Gastrocnemius medialis (tissue), 4 donors: ENCODE measurements at places on chromosomes 4 and X.

GRCh38 chr4:4395849-4396627 is 9.1 kb downstream of the NSG1 start:
- no peak for DNase-seq

DNA sequence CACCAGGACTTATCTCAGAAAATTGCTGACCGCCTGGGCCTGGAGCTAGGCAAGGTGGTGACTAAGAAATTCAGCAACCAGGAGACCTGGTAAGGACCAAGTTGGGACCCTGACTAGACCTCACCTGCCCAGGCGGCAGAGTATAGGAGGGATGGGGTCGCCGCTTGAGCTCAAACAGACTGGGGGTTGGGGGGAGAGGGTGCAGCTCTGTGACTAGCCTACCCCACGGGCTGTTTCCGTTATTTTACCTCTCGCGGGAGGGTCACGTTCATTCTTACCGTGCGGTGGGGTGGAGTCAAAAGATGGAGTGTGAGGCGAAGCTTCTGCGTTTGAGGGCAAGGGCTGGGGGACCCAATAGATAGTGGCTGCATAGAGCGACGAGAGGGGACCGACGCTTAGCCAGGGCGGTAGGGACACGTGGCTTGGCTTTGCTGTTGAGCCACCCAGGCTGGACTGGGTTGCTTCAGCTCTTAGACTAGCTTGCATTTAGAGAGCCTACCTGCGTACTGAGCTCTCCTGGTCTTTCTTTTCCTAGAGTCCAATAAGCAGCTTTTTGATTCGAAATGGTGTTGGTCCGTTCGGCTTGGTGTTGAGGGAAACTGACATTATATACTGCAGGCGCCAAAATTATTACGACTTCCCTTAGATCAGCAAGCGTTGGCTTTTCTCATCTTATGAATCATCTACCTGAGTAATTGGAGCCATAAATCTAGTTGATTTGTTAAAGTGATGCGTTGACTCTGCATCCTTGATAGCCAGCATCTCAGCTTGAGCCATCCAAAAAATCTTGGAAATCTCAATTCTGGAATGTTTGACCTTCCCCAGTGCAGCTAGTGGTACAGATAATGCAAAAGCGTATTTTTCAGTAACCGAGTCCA is 591 bp downstream of the PRPS1 start:
- DNase-seq = peak; percentile 22

- no peak for DNase-seq
Measured at GRCh38 chr4:146359771-146360170, 145.4 kb downstream of the REELD1 start.

DNA sequence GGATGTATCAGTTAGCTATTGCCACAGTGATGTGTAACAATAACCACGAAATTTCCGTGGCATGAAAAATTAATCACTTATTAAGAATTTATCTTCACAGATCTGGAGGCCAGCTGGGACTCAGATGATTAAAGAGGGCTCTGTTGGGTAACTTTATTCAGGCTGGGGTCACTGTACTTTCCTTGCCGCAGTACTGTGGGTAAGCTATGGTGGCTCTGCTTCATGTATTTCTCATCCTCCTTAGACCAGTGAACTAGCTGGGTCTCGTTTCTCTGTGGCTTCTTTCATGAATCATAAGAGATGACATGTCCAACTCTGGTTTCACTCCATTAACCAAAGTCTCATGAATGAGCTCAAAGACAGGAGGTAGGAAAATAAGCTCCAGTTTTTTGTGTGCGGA is 13.5 kb downstream of the TEX13B start:
- DNase-seq = no peak

DNA sequence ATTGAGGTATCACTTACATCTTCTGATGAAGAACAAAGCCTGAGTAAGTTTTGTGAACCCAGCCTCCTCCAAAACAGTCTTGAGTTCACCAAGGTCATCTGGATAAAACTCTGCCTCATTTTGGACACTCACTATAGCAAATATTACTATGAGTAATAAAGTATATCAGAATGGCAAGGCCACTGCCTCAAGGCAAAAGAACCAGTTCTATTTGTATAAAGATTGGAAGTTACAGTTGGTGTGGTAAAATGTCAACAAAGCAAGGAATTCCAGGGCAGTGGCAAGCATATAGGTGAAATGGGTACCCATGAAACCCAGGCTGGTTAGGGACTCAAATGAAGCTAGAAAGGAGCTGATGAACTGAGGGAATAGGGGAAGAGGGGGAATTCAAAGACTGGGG is 2.4 kb upstream of the ARHGEF6 start:
- no peak for DNase-seq

GRCh38 chr4:118033148-118034052 is 886 bp upstream of the NDST3 start:
- no peak for DNase-seq

GRCh38 chrX:47748576-47748975 is 88.1 kb upstream of the ZNF81 start:
- no peak for DNase-seq

GRCh38 chr4:26782168-26782829 is 78.3 kb upstream of the STIM2 start:
- no peak for DNase-seq

- DNase-seq = no peak
Measured at GRCh38 chr4:143726714-143727113, 26.2 kb upstream of the FREM3 start.

DNA sequence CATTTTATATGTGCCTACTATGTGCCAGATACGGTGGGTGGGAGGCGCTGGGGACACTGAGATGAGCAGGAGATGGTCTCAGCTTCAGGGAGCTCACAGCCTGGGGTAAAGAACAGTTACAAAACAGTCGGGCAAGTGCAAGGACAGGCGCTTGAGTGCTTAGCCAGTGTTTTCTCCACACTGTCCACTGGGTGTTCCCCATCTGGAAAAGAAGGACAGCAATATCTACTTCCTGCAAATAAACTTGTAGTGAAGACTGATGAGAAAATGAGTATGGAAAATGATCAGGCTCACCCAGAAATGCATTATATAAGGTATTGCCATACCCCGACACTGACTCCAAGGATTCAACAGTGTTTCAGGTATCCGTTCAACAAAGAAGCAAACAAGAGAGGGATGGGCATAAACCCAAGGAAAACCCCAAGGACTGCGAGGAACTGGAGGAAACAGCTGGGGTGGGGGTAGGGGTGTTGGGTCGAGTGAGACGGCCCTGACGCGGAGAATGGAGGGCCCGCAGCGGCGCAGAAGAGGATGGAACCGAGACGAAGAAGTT is 835 bp downstream of the TMEM185A start:
- DNase-seq = peak; percentile 9

DNA sequence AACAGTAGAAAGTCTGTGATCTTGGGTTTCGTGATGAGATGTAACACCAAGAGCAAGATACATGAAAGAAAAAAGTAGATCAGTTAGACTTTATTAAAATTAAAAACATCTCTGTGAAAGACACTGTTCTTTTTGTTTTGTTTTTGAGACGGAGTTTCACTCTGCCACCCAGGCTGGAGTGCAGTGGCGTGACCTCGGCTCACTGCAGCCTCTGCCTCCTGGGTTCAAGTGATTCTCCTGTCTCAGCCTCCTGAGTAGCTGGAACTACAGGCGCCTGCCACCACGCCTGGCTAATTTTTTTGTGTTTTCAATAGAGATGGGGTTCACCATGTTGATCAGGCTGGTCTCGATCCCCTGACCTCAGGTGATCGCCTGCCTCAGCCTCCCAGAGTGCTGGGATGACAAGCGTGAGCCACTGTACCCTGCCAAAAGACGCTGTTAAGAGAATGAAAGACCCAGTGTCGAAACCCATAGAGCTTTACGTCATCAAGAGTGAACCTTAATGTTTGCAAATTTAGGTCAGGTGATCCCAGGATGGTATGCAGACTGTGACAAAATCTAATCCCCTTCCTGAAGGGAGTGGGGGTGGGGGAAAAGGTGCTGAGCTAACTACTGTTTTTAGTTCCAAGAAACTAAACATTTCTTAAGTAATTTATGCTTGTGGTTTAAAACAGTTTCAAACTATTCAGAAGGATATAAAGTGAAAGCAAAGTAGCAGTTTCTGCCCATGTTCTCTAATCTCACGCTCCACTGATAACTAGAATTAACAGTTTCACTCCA is 8.0 kb downstream of the OFD1 start:
- no peak for DNase-seq

DNA sequence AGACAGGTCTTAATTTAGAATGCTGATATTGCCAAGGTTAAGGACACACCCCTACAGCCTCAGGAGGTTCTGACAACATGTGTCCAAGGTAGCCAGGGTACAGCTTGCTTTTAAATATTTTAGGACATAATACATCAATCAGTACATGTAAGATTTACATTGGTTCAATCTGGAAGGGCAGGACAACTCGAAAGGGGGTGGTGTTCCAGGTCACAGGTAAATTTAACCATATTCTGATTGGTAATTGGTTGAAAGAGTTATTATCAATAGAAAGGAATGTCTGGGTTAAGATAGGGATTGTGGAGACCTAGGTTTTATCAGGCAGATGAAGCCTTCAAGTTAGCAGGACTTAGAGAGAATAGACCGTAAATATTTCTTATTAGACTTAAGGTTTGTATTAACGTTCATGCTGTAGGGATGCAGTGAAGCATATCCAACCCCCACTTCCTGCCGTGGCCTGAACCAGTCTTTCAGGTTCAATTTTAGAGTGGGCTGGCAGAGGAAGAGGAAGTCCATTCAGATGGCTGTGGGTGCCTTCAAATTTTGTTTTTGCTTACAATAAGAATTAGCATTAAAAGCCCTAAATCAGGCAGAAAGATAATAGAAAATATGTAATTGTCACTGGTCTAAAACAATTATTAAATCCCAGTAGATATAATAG is 136.5 kb upstream of the GALNTL6 start:
- no peak for DNase-seq

DNA sequence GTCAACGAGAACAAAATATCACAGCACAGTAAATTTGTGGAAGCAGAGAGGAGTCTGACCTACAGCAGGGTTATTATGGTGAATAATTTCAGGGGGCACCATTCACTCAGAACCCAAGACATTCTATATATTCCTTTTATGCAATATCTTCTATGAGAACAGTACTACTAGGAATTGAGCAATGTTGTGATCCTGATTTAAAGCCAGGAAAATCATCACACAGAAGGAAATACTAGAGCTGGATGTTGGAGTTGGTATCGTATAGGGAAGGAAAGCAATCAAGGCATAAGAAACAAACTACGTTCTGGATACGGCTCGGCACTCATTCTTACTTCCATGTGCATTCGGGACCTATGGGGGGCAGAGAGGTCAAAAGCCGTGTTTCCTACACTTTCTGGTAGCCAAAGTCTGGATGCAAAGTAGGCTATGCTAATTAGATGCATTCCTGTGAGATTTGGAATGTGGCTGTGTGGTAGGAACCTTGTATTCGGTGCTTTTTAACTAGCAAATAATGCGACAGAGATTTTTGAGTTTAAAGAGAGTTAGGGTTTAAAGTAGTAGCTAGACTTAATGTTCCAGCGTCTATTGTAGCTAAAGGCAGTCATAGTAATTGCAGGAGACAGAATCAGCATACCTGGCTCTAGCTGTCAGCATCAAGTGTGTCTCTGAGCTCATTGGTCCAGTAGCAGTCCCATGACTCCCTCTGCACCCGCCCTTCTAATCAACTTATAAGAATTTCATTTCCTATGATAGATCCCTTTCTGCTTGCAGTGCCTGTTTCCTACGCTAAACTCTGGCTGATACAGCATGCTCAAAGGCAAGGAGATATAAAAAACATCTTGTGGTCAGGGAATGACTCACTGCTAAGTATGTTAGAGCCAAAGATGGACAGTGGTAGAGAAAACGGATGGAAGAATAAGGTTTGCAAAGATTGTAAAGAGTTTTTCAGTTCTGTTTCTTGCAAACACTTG is 43.3 kb upstream of the PDGFC start:
- DNase-seq = no peak

DNA sequence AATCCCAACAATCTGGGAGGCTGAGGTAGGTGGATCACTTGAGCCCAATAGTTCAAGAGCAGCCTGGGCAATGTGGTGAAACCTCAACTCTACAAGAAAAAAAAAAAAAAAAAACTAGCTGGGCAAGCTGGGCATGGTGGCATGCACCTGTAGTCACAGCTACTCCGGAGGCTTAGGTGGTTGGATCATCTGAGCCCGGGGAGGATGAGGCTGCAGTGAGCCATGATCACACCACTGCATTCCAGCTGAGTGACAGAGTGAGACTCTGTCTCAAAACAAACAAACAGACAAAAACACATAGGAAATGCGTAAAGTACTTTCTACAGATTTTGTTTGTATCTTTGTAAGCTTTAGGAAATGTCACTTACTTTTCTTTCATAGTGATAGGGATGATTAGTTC is 307.2 kb upstream of the NR3C2 start:
- DNase-seq = no peak

- DNase-seq = no peak
Measured at GRCh38 chrX:110401135-110401534, 42.5 kb downstream of the RTL9 start.

DNA sequence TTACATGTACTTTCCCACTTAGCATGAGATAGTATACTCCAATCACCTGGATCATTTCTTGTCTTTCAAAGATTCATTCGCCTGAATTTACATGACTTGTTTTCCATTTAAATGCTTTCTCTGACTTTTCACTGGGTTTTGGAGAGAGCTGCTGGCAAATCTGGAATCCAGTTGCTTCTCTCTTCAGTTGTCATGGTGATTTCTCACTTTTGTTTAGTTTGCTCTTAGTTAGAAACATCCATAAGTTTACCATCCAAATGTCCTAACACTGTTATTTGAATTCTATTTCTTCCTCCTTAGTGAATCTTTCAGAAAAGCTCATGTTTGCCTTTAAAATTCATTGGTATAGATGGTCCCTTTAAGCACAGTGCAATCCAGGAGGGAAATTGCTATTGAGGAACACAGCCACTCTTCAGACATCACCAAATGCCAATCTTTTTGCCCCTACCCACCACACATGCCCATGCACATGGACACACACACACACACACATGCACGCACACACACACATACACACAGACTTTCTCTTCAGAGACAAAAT is 51.7 kb downstream of the REELD1 start:
- DNase-seq = no peak

GRCh38 chr4:76160355-76160754 is 12.2 kb upstream of the NUP54 start:
- no peak for DNase-seq

DNA sequence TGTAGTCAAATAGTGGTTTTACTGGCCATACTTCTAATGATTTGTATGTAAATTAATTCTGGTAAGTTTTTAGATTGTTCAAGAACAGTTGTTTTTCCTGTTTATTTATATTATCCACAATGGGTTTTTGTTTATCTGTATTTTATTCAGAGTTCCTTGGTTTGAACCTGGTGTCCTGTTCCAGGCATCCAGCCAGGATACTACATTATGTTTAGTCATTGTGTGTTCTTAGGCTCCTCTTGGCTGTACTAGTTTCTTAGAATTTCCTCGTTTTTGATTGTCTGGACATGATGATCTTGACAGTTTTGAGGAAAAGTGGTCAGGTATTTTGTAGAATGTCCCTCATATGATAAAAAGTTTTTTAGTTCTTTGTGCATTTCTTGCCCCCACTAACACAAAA is 7.8 kb downstream of the TIGD2 start:
- DNase-seq = no peak
